NCI-H1092 (cell line): ENCODE measurements at places on chromosomes 5 and 9.

GRCh38 chr9:6566409-6567139, 79.0 kb downstream of the GLDC start:
- DNase-seq: no peak

GRCh38 chr5:15183520-15183919, 311.9 kb upstream of the ANKH start:
- DNase-seq: no peak

DNA sequence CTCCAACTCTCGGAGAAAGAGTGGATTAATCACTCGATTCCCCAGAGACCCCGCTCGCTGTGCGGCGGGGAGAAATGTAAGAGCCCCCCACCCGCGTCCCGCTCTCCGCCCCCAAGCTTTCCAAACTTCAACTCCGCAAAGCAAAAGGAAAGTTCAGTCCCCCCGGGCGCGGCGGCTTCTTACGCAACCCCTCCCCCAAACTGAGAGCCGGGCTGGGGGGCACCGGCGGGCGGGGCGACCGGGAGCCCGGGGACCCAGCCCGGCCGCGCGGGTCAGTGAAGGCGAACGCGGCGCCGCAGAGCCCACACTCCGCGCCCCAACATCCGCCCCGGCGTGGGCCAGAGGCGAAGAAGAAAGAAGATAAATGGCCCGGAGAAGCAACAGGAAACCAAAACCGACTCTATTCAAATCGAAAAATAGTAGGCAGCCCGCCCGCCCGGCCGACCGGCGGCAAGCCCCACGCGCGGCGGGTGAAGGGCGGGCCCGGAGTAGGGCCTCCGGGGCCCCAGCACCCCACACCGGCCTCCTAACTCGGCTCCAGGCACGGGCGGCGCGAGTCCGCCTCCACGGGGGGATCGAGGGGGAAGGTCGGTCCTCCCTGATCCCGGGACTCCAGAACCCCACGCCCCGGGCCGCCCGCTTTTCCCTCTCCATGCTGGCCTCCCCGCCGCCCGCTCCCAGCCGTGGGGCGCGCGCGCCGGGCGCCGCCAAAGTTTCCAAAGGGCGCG, 720 bp downstream of the NOTCH1 start:
- no peak for DNase-seq

- no peak for DNase-seq
Observed at GRCh38 chr5:40017918-40018317, 593.1 kb upstream of the DAB2 start.

DNA sequence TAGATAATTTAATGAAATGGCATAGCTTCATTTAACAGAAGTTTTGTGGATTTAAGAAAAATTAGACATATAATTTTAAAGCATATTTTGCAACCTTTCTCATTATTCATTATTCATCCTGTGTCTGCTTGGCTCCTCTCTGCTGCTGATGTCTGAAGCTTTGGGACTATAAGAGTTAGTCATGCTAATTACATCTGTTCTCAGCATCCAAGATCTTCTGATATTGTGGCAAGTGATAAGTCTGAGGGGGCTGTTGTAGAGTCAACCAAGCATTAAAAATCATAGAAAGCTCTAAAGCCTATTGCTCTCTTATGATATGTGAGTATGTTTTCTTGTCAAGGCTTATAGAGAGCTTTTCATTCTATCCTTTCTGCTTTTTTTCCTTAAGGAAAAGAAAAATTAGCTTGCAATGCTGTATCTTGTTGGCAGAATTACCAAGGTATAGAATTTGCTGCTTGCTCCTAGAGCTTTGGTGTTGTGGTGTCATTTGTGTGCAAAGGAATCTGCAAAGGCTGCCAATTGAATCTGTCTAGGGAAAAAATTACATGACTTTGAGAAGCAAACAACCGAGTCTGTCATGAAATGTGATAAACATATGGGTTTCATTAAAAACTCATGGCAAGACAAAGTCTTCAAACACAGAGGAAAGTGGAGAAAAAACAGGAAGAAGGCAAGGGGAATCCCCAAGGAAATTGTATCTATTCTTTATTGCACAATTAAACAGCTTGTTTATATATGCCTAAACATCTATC, 156.1 kb upstream of the DAB2 start:
- no peak for DNase-seq

DNA sequence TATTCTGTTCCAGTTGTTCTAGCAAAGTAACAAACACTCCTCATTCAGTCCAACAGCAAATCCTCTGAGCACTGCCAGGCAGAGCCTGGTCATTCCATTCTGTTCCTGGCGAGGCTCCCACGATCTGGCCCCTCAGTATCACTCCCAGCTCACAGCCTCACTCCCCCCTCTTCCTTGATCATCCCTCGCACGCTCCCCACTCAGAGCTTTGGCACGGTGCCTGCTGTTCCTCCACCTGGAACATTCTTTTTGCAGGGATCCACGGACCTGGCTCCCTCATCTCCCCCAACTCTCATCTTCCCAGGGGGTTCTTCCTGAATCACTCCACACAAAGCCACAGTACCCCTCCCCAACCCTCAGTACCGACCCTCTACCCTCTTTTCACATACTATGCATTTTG, 192.3 kb downstream of the ATPSCKMT start:
- DNase-seq: no peak

DNA sequence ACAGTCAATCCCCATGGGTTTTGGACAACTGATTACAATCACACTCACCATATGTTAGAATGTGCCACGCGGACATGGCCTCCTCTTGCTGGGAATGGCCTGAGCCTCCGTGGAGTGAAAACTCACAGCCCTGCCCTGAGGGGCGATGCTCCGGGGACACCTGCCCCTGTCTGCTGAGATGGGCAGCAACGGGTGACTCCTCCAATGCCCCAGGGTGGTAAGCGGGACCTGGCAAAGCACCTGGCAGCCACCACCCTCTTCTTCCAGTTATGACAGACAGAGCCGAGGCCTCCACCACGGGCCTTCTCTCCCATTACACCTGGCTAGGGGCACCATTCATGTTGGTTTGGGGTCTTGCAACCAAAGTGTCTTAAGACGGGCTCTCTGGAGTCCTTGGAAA, 94.9 kb upstream of the COL5A1 start:
- DNase-seq: no peak

DNA sequence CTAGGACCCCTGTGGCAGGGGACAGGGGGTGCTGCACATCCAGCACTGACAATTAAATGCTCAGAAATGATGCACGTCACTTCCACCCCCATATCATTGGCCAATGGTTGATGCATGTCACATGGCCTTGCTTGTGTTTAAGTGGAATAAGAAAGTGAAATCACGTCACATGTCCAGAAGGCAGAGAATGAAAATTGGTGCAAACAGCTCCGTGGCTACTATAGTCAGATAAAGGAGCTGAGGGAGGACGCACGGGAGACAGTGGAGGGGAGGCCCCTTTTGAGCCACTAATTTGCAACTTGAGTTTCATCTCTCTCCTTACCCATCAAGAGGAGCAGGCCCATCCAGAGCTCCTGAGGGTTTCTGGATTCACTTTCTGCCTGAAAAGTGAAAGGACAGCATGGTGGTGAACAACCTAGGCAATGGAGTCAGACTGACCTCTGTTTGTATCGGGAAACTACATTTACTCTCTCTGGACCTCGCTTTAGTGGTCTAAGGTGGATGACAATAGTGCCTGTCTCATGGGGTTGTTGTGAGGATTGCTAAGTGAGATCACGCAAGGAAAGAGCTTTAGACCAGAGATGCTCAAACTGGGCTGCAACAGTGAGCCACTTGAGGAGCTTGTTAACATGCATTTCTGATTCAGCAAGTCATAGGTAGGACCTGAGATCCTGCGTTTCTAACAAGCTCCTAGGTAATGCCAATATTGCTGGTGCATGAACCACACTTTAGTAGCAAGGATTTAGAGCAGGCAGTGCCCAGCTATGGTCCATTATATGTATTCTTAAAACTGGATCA, 133.9 kb upstream of the ADRA1B start:
- DNase-seq: no peak

DNA sequence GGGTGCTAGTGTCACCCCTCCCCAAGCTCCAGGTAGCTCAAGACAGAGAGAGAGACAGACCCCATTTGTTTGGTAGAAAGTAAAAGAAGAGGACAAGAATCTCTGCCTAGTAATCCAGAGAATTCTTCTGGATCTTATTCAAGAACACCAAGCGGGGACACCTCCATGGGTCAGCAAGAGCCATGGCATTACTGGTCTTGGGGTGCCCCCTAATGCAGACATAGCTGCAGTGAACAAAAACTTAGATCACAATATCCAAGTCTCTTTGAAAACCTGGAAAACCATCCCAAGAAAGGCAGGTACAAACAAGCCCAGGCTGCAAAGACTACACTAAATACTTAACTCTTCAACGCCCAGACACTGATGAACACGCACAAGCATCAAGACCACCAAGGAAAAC, 29.9 kb upstream of the PDE4D start:
- DNase-seq: no peak

DNA sequence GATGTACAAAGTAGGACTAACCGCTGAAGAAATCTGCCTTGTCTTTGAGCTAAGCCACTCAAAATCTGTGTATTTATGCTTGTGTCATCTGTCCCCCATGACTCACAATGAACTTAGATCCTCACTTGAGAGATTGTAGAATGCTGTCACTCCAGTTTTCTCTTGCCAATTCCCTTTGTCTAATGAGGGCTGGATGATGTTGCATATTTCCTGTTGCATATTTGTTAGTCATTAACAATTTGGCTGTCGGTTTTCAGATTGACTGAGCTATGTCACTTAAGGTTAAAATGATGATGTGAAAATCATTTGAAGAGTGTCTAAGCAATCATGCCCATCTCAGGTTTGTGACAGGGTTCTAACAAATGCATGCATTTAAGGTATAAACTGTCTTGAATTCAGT, 481.7 kb downstream of the CDH10 start:
- no peak for DNase-seq

GRCh38 chr5:10563110-10563944, 543 bp upstream of the ANKRD33B start:
- DNase-seq: no peak

- no peak for DNase-seq
Observed at GRCh38 chr5:149265597-149265996, 6.1 kb upstream of the AFAP1L1 start.

GRCh38 chr5:176809544-176810080, 747 bp upstream of the UNC5A start:
- DNase-seq: no peak

DNA sequence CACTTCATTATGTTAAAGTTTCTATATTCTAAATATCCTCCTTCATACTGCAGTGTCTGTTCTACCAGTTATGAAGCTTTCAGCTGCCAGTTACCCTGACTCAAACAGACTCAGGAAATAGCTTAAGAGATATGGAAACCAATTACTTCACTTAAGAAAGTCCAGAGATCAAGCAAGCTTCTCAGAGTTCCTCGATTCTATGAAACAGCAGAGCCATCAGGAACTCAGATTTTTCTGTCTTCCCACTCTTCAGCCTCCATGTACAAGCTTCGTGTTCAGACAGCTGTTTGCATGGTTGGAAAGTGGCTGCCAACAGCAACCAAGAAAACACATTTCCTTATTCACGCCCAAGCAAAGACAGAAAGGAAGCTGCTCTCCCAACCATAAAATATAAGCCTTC, 216.1 kb downstream of the ACTL7B start:
- DNase-seq: no peak

- DNase-seq: no peak
Observed at GRCh38 chr5:111975133-111975532, 218.1 kb upstream of the NREP start.

DNA sequence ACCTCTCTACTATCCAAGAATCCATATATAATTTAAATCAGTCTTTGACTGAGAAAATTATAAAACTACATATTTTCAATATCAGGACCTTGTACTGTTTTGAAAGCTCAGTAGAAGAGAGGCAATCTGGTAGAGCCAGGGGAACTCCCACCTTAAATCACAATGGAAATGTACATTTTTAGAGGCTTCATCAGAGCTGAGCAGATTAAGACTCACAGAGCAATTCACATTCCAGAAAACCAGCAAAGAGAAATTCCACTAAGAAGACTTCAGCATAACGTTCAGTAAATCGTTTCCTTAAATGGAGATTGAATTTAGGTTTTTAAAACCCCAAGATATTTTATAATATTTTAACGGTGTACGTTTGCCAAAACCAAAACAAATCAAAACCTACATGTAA, 227.8 kb upstream of the TRPM3 start:
- no peak for DNase-seq

DNA sequence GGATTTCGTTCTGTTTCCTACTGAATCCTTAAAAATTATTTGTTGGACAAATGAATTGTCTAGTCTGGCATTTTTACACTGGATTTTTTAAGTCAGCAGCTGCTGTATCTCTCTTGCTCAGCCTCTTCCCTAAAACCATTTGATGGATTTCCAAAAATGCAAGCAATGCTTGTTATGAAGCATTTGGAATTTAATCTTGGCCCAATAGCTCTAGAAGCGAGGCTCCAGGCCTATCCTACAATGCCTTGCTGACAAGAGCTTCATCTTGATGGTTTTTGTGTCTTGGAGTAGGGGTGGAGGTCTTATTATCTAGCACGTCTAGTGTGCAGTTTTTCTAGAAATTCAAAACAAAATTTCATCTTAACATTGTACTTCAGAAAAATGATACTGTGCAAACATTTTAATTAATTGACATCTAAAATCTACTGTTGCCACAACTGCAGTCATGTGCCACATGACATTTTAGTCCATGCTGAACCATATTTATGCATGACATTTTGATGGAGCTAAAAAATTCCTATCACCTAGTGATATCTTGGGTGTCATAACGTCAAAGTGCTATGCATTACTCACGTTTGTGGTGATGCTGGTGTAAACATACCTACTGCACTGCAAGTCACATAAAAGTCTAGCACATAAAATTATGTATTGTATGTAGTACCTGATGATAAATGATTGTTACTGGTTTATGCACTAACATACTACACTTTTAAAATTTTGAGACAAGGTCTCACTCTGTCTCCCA, 5.9 kb upstream of the RAD23B start:
- no peak for DNase-seq

GRCh38 chr9:109181284-109181683, 14.2 kb upstream of the FRRS1L start:
- DNase-seq: no peak

DNA sequence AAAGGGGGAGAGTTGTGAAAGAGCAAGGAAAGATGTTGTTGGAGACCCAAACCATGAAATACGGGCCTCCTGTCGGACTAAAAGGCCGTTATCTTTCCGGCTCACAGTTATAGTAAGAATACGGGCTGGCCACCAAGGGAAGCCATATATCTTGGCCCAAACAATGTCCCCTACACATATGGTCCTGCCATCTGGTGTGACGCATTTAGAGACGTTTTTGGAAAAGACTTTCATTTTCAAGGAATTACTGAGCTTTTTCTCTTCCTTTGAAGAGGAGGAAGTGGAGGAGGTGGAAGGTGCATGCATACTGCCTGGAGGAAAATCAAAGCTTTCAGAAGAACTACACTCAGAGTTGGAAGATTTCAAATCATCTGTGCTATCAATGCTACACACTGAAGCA, 26.7 kb downstream of the PWWP2A start:
- no peak for DNase-seq

DNA sequence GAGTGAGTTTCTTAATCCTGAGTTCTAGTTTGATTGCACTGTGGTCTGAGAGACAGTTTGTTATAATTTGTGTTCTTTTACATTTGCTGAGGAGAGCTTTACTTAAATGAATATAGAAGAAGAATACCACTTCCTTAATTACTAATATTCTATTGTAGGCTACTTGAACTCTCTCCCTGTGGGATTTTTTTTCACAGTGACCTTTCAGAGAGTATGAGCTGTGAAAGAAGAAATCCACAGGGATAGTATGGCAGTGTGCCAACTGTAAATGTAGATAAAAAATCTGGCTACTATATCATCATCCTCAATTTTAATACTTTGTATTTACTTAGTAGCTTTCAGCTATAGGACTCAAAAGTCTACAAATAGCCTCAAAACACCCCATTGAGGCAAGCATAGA, 67.3 kb downstream of the COMMD10 start:
- no peak for DNase-seq

GRCh38 chr9:104997536-104997935, 69.6 kb upstream of the ABCA1 start:
- no peak for DNase-seq
